ENCODE measurements at places on chromosomes 3 and 15.

DNA sequence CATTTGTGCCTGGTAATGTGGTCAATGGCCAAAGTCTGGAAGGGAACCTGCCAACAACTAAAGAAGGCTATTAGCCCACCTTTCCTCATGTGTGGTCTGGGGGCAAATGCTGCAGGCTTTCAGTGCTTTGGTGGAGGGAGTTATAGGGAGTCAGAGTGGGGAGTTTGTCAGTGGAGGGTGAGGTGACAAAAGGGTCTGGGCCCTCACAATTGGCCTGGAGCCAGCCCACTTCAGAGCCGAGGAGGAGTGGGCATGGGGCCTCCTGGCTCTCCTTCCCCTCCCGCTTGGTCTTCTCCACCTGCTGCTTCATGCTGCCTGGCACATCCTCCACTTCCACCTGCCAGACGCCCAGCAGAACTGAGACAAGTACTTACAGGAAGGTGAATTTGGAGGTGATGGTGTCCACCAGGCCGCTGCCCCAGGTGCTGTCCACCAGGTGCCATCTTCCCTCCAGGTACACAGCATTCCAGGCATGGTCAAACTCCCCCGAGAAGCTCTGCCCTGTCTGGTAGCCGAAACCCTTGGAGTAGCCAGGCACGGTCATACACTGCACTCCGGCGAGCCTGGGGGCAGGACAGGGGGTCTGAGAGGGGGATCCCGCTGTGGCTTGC lies 40.9 kb downstream of the KY start:
- no peak for DNase-seq

DNA sequence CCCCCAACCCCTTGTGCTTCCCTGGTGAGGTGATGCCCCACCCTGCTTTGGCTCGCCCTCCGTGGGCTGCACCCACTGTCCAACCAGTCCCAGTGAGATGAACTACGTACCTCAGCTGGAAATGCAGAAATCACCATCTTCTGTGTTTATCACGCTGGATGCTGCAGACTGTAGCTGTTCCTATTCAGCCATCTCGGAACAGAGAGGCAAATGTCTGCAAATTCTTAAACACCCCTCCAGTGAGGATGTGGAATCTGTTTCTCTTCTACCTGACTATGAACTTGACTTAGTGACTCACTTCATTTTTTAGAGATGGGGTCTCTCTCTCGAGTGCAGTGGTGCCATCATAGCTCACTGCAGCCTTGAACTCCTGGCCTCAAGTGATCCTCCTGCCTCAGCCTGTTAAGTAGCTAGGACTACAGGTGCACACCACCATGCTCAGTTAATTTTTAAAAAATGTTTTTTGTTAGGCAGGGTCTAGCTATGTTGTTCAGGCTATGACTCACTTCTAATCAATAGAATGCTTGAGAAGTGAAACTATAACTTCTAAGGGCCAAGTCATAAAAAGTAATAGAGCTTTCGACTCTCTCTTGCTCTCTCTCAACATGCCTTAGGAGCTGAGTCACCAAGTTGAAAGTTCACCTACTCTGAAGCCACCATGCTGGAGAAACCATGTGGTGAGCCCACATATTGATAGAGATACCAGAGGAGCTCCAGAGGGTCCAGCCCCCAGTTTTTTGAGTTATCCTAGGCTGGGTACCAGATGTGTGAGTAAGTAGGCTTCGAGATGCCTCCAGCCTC lies 11.5 kb upstream of the PARP14 start:
- no peak for DNase-seq

DNA sequence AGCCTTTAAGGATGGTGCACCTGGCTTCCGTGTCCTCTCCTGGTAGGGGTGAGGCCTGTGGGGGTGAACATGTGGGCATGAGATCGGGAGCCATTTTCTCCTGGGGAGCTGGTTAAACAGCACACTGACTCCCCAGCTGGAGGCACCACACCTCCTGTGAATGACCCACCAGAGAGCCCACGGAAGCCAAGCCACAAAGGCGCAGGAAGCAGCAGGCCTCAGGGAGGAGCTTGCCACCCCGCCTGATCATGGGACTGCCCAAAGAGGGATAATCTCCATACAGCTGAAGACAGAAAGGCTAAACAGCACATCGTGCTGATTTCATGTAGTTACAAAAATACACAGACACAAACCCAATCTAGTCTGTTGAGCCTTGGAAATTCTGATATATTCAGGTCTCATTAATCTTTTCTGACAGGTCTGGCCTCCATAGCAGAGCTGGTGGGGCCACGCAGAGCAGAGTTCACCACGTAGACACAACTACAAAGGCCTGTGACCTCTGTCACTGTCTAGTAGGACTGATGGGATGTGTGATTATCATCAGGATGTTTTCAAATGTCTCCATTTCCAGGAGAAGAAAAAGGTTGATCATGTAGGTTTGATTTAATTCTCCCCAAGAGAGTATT lies 75.2 kb downstream of the DUT start:
- DNase-seq = no peak

DNA sequence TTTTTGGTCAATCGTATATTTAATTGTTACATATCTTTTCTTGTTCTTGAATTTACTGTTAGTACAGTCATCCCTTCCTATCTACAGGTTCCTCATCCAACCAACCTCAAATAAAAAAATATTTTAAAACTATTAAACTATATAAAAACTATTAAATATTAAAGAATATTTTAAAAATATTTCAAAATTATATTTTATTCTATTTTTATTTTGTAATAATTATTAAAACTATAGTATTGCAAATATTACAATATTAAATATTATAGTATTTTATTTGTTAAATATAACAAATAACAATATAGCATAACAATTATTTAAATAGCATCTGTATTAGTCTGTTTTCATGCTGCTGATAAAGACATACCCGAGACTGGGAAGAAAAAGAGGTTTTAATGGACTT lies 357.9 kb upstream of the GOLIM4 start:
- no peak for DNase-seq

- no peak for DNase-seq
These were observed 63.0 kb upstream of the PFN2 start for GRCh38 chr3:150033721-150034120.

GRCh38 chr3:58999774-59000160 lies 50.1 kb downstream of the CFAP20DC start:
- DNase-seq = no peak

DNA sequence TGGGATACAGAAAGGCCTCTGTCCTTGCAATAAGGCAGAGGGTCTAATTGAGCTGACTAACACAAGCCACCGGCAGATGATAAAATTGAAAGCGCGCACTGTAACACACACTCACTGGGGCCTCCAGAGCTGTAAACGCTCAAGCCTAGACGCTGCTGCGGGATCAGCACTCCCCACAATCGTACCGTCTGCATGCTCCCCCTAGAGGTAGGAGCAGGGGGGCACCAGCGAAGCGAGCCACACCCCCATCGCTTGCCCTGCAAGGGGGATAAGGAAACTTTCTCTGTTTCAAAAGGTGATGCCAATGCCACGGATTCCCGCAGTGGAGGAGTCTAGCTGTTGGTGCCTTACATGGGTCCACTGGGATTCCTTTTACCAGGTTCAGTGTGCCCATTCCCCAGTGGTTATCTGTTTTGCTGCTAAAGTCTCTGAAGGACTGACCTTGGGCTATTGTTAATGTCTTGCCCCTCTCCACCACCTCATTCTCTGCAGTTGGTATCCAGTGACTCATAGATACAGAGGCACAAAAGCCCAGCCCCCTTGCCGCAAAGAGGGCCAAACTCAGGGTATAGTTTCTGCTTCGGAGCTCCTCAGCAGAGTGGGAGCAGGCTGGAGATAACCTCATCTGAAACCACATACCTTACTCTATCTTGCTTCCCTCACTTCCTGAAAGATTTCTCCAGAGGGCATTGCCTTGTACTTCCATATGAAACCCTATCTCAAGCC lies 139.3 kb upstream of the KBTBD8 start:
- DNase-seq = no peak
